Activated naive CD4-positive, alpha-beta T cell treated with Interleukin-2 at 50 U/mL for 16 hours (primary cell): ENCODE measurements at places on chromosomes 7 and 10.

- no peak for DNase-seq
Observed at GRCh38 chr7:45219801-45220435, 62.3 kb downstream of the RAMP3 start.

DNA sequence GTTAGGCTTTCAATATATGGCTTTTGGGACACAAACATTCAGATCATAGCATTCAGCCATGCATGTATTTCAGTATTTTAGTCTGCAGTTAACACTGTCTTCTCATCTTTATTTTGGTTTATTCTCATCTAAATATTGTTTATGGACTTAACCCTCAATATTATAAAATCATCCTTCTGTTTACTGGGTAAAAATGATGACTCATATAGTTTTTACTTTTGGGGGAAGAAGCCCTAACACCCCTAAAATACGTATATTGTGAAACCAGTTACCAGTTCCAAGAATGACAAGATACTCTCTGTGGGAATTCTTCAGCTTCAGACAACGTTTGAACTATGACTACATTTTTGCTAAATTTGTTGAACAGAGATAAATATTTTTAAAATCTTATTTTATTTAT lies 505.4 kb downstream of the LRMDA start:
- DNase-seq = no peak

GRCh38 chr10:67156239-67156638 lies 230.4 kb downstream of the LRRTM3 start:
- DNase-seq = no peak

DNA sequence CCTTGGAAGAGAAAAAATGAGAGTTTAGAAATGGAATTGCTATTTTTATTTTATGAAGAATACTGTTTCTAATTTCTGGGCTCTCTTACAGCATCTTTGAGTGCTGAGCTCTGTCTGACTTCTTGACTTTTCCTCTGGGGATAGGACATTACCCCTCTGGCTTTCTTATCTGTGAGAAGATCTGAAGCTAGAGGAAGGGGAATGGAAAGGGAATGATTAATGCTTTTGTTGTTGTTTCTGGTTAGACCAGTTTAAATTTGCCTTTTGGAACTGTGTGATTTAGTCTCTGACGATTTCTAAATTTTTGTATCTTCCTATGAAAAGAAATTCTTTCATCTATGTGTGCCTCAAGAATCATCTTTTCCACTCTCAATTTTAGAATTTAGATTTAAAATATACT lies 811.4 kb downstream of the REEP3 start:
- no peak for DNase-seq

- DNase-seq = no peak
Observed at GRCh38 chr7:26683277-26683676, 181.1 kb downstream of the SKAP2 start.

DNA sequence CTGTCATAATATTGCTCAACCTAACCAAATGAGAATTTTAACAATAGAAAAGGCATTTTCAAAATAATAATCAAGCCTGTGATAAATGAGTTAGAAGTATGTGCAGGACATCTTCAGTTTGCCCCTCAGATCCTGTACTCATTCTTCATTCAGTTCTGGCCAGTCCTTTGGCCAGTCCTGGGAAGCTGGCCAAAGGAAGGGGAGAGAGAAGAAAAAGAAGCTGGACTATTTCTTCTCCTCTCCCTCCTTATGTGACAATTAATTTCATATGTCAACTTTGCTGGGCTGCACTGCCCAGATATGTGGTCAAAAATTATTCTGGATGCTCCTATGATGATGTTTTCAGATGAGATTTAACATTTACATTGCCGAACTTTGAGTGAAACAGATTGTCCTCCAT lies 31.6 kb upstream of the ITGB8 start:
- no peak for DNase-seq

- DNase-seq = no peak
Observed at GRCh38 chr10:132187430-132188138, 836 bp downstream of the DPYSL4 start.

DNA sequence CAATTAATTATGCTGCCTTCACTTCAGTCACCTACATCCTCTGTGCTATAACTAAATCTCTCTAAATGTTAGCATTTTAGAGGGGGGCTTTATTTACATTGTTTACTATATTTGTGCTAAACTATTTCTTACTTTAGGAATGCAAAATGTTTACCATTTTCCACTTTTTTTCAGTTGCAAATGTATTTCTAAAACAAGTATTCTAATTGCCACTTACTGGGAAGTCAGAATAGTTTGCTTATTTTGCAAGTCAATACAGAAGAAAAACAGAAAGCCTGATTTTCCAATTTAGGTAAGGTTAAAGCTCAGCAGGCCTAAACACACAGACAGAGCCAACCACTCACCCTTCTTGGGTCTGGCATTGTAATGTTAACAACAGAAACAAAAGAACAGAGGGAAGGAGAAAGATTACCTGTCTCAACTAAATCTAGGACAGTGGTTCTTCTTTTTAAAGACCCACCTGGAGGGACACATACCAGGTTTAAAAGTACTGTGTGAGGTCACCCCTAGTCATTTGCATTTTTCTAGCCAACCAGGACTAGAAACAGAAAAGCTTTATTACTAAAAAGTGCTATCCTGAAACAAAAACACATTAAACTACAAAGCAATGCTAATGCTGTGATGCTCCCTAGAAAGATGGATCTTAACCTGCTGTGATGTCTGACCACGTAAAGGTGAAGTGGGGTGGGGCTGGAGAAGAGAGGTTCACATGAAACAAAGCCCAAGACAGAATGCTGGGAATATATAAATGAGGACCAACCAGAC lies 178.2 kb downstream of the SLC25A13 start:
- no peak for DNase-seq
